ENCODE measurements at places on chromosomes 13 and 19. TPM values are rescaled to one million over a fixed set of nuclear protein-coding genes. Genes with fewer than 3 reads are reported as not detected.

Gene ZNF221
- 1.2 TPM for total RNA-seq

Gene ZNF665
- 6.6 TPM for total RNA-seq

Gene ICAM5
- total RNA-seq, result 0.95 TPM

Gene CALR3
- total RNA-seq, result 0.16 TPM

Gene PTPRH
- not detected for total RNA-seq

Gene CEACAM7
- total RNA-seq, result not detected

Gene FREM2
- total RNA-seq, result not detected

Gene KLK2
- 0.45 TPM for total RNA-seq

Gene GPX4
- 225 TPM for total RNA-seq

Gene SPRED3
- total RNA-seq, result 0.74 TPM
